ENCODE measurements at places on chromosomes 2 and 18.
A peak's percentile ranks its signal among the peaks of the same experiment; 100 is the strongest.

GRCh38 chr2:71073475-71073874, 5.0 kb downstream of the NAGK start:
- DNase-seq, result no peak

- DNase-seq, result peak; percentile 85
Measured at GRCh38 chr2:96868555-96869280, 1.2 kb downstream of the SEMA4C start.

- no peak for DNase-seq
Measured at GRCh38 chr2:239436669-239437335, 36.0 kb upstream of the HDAC4 start.

GRCh38 chr18:26546875-26547645, 1.3 kb downstream of the KCTD1 start:
- no peak for DNase-seq

DNA sequence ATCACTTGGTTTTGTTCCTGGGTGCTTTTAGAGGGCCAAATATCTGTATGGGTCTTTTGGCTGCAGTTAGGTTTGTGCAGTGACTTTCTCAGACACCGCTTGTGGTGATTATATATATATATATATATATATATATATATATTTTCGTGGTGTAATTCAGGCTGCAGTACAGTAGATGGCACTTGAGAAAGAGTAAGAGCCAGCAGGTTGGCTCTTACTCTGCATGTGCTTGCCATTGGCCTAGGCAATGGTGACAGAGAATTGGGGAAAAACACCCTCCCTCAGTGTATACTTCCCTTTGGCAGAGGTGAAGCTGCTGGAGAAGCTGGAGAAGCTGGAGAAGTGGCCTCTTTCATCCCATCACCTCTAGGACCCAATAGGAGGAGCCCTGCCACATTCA, 22.2 kb upstream of the MYL1 start:
- no peak for DNase-seq

- no peak for DNase-seq
Measured at GRCh38 chr2:195937176-195937575, 131.5 kb downstream of the DNAH7 start.

- no peak for DNase-seq
Measured at GRCh38 chr2:36676364-36676763, 20.1 kb upstream of the VIT start.

GRCh38 chr2:138356178-138356577, 145.4 kb upstream of the SPOPL start:
- no peak for DNase-seq

- DNase-seq, result no peak
Measured at GRCh38 chr18:58649966-58650816, 21.1 kb upstream of the MALT1 start.

DNA sequence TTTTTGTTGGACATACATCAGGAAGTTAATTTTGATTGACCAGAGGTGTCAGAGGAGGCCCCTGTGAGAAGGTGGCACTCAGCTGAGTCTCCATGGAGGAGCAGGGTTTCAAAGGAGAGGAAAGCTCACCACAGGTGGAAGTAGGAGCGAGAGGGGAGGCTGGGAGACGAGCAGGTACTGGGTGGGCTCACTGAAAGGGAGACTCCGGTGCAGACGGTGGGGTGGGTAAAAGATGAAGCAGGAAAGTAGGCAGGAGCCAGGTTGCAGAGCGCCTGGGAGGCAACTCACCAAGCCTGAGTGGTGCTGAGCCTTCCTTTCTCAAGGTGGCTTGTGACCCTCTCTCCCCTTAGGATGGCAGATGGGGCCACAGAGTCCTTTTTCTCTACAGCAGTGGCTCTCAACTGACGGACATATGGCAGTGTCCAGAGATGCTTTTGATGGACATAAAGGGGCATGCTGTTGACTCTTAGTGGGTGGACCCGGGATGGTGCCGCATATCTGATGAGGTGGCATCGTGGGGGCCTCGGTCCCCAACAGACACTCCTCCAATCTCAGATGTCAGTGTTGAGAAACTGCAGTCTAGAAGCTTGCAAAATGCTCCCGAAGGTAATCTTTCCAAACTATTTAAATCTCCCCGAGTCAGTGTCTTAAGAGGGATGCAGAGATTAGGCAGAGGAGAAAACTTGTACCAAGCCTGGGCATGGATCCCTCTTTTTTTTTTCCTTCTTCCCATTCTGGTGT, 64.0 kb downstream of the LPIN1 start:
- DNase-seq, result no peak
